CD4-positive, alpha-beta T cell treated with Interleukin-10 for 1 hour (primary cell): ENCODE measurements at places on chromosomes 16 and 17.

DNA sequence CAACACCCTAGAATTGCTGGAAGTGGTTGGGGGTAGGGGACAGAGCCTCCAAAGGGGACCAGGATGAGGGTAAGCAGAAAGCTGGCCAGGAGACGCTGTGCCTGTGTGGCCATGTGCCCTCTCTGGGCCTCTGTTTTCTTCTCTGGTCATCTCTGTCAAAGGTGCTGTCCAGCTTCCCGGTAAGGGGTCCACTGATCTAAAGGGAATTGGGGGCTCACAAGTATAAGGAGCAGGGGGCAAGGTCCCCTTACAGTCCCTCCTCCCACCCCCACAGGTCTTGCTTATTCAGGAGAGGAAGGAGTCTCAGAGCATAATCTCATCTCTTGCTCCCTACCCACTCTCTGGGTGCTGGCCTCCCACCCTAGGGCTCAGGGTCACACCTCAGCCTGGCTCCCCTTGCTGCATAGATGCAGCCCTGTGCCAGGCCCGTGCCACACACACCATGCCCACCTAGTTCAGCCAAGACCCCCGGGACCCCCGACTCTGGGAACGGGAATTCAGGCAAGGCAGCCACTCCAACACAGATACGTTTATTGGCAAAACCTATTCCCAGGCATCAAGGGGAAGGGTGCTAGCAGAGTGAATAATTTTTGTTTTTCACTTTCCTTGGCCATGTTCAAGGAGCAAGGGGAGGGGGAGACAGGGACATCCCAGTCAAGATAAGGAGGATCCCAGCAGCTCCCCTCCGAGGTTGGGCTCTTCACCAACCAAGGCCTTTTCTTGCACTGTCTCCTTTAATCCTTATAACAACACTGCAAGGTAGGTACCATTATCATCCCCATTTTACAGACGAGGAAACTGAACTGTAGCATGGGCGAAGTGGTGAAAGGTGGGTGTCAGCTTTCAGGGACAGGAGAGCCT is 19.8 kb downstream of the SLC4A1 start:
- no peak for DNase-seq

- no peak for DNase-seq
Measured at GRCh38 chr17:79691931-79692330, 38.8 kb upstream of the ENPP7 start.

DNA sequence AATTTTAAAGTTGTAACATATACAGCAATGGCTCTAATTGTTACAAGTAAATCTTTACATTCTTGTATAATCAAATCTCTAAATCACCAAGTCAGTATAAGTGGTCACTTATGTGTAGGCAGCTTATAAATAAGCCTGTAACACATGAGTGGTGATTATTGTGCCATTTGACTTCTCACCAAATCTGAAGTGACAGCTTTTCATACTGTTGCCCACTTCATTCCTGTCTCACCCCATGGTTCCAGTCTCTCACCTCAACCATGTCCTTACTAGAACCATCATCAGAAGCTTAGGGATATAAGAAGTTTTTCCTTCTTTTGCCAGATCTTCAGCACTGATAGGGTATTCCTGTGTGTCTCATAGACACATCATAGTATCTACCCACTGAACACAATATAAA is 23.5 kb downstream of the TNRC6A start:
- DNase-seq: no peak

- no peak for DNase-seq
Measured at GRCh38 chr17:33896263-33896662, 358.8 kb upstream of the CCL2 start.

DNA sequence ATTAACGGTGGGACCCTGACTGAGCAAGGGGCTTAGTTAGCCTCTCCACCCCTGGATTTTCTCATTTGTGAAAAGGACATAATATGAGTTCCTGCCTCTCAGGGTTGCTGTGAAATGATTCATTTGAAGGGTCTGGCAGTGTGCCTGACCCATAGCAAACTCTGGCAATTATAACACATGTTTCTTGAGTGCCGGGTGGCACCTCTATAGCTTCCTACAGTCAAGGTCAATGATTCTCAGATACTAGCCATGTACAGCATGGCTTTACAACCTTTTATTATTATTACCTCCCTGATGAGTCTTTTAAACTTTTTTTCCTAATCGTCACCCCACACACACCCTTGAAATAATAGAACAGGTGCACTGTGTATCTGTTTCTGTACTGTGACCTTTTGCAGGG is 42.1 kb downstream of the TMEM114 start:
- DNase-seq: no peak

- DNase-seq: no peak
Measured at GRCh38 chr16:53792161-53792951, 88.4 kb downstream of the FTO start.

DNA sequence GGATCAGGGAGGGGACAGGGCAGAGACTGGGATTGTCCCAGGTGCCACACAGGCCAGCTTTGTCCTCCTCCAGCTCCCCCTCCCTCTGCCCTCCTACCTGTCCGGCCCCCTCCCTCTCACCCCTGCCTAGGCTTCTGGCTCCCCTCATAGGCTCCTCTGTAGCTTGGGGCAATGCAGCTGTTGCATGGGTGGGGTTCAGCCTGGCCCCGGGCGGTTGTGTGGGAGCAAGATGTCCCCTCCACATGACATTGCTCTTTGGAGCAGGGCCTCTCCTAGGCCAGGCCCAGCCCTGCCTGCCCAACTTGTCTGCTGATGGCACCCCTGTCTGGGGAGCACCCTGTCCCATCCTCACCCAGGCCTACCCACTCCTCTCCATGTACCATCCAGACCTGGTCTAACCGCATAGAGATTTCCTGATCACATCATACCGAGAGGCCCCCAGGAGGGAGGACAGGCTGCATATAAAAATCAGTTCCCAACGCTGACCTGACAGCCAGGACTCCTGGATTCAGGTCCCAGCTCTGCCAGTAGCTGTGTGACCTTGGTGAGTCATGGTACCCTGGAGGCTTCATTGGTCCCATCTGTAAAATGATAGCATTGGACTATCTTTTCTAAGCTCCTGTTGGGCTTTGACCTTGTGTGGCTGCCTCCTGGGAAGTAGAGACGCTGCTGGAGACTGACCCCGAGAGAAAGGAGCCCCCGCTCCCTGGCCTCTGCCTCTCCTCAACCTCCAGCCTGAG is 48.8 kb upstream of the DLX4 start:
- DNase-seq: no peak

DNA sequence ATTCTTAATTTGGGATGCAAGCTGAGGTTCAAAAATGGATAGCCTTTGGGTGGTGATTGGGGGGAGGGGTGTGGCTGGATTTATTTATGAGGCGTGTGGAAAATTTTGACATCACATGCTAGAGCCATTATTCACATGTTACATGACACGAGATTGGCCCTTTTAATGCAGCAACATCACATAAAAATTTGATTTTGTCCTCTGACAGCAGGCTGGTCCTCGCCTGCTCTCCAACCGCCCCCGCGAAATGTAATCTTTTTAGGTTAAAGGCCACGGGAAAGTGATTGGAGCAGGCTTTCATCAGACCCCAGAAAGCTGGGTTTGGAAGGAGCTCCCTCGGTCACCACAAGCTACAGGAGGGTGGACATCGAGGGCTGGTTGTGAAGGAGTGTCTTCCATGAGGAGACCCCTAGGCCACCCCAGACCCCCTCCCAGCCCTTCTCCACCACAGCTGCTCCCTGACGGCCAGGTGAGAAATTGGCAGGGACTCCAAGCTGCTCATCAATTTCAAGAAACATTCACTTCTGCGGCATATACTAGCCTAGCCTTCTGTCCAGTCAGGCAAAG is 502.7 kb upstream of the PSMD7 start:
- DNase-seq: no peak

DNA sequence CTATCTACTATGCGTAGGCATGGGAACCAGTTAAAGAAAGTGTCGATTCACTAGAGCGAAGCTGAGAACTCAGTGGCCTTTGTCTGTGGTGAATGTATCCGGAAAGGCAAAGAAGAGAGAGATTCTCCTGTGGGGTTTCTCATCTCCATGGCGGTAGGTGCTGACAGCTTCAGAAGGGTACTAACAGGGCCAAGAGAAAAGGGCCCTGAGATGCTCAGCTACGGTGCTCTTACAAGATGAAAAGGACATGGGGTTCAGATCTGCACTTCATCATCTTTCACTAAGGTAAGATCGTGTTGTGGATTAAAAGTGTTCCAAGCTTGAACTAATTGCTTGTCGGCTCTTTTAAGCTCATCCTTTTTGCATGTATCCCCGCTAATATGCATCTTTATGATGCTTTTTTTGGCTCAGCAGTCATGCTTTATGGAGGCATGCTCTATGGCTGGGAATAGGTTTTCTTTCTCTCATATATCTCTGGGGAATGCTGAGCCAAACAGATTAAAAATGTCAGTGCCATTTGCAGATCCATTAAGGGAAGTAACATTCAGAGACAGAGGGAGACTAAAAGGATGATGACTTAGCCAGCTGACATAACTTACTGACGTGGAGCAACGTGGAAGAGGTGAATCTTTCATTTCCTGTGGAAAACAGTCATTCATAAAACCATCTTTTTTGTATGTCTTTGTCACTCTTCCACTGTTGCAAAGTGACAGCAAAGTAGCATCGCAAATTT is 29.9 kb downstream of the KCNJ16 start:
- DNase-seq: no peak

GRCh38 chr16:56368545-56368944 is 56.8 kb downstream of the AMFR start:
- no peak for DNase-seq

DNA sequence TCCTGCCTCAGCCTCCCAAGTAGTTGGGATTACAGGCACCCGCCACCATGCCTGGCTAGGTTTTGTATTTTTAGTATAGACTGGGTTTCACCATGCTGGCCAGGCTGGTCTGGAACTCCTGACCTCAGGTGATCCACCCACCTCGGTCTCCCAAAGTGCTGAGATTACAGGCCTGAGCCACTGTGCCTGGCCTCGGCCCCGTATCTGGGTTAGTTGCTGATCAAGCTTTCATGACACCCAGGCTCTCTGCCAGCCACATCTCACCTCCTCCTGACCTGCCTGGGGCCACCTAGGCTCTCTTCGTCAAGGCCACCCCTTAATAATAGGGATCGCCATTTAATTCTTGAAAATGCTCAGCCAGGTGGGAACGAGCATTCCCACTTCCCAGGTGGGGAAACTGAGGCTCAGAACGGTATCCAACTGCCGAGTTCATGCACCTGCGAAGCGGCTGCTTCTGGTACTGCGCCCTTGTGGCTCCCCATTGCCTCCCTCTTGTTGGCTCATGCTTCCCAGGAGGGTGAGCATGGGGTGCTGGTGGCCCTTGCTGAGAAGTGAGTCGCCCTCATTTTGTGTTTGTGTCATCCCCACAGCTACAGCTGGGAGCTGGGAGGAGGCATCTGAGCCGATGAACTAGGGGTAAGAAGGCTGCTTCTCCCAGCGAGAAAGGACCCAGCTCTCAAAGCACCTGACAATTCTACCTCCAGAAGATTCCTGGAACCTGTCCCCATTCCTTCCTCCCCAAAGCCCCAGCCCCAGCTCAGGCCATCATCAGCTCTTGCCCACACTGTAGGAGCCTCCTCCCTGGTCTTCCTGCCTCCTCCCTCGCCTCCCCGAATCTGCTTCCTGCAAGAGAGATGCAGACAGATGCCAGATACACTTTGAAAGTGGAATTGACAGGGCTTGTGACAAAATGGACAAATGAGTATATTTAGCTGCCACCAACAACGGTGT is 17.3 kb upstream of the SNN start:
- DNase-seq: no peak

GRCh38 chr16:77989846-77990245 is 32.5 kb upstream of the CLEC3A start:
- DNase-seq: no peak

GRCh38 chr16:14070877-14071575 is at the start of gene MRTFB:
MRTFB (plus strand) TSS chr16:14071319; CDS start chr16:14140607, 69,288 bp downstream.
- DNase-seq: peak; percentile 81

DNA sequence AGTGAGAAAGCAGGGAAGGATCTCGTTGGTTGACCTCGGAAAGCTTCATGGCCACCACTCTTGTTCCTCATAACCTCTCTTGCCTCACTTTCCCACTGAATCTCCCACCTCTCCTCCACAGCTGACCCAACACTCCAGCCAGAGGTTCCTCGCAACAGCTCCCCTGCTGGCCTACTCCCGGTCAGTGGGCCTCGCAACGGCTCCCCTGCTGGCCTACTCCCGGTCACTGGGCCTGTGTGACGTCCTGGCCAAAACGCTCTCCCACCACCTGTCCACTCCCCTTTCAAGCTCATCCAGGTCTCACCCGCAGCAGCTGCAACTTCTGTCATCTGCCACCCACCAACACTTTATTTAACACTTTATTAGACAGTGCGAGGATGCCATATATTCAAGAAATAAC is 149.1 kb downstream of the VPS53 start:
- no peak for DNase-seq

GRCh38 chr17:42101513-42102292 is 3.4 kb upstream of the ZNF385C start:
- peak; percentile 67 for DNase-seq

GRCh38 chr17:59007995-59008394 is 98.7 kb downstream of the TRIM37 start:
- no peak for DNase-seq

DNA sequence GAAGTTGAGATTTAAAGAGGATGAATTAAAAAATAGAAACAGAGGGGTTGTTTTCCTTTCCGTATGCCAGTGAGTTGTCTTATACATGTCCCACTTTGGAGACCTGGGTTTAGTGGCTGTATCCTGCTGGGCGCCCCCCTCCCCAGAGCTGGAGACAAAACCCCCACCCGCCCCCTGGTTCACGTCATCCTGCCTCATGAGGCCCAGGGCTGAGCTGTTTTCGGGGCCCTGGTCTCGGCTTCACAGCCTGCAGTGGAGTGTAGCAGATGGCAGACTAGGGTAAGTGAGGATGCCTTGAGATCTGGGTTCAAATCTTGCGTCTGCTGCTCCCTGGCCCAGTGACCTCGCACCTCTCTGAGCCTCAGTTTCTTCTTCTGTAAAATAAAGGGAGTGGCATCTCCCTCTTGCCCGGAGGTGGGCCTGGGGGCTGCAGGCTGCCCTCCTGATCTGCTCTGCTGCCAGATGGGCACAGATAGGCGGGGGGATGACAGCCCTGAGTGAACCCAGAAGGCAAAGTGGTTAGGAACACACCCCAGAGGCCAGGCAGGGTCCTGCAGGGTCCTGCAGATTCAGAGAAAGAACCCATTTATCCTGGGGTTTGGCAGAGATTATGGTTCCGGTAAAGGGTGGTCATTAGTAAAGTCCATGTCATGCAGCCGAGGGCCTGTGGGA is 45.1 kb downstream of the SOCS3 start:
- DNase-seq: no peak

DNA sequence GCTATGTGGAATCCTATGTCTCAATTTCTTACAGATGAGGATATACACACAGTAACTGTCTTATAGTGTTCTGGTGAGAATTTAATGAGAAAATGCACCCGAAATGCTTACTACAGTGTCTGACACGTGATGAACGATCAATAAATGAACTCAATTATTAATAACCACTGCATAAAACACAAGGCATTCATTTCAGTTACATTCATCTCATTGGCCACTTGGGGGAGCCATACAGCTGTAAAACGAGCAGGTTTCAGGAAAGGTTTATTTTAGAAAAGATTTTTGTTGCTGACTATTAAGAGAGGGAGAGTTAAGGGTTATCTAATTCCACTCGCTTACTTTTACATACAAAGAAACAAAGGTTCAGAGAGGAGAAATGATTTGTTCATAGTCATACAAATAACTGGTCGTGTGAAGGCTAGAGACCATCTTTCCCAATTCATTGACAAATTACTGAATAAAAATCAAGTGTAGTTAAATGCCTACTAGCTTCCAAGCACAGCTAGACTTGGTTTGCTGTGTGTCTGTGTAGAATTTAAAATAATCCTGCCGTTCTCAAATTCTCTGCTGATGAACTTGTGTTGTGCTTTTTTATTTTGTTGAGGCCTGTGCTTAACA is 160.1 kb downstream of the MAP2K4 start:
- peak; percentile 16 for DNase-seq

- no peak for DNase-seq
Measured at GRCh38 chr17:57645950-57646665, 99.0 kb downstream of the CCDC182 start.

GRCh38 chr16:53131363-53132071 is 76.7 kb downstream of the CHD9 start:
- DNase-seq: peak; percentile 44
